ENCODE measurements at places on chromosomes 3 and 15. TPM values are rescaled to one million over a fixed set of nuclear protein-coding genes. Genes with fewer than 3 reads are reported as not detected.
A peak's percentile ranks its signal among the peaks of the same experiment; 100 is the strongest.

Gene NOX5
- total RNA-seq, result 0.19 TPM

Gene LRRIQ4
- 0.05 TPM for total RNA-seq

Gene KLF13
- 158 TPM for total RNA-seq

Gene GHSR
- total RNA-seq, result not detected

Gene GOLGA6B
- total RNA-seq, result not detected

DNA sequence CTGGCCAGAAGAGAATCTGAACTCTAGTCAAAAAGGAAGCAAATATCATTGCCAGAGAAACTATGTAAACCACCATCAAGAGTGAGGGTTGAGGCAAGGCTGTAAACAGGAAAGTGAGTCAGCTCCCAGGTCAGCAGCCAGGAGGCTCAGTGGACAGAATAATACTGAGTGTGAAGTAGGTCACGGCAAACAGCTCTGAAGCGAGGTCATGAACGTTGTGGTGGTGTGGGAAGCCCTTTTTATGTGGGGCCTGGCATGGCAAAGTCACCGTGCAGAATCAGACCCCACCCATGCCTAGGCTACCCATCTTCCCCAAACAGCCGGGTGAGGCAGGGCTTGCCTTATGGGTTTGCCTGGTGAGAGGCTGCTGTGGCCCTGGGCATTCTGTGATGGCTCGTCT is 43.9 kb downstream of the THBS1 start:
- no peaks in the 10 kb centered on the region for H3K36me3 ChIP-seq
- no peaks in the 10 kb centered on the region for H3K27me3 ChIP-seq
- DNase-seq, result no peak

Gene PCNP
- total RNA-seq, result 52.2 TPM

- H3K27ac ChIP-seq, result peak overlapping the region; percentile 83
- no peak for DNase-seq
- H3K27me3 ChIP-seq, result no peaks in the 10 kb centered on the region
- peaks cover 37% of the 10 kb centered on the region for H3K4me1 ChIP-seq
- H3K36me3 ChIP-seq, result peaks cover 18% of the 10 kb centered on the region
Observed at GRCh38 chr3:43289841-43290470, 3.6 kb downstream of the SNRK start.

DNA sequence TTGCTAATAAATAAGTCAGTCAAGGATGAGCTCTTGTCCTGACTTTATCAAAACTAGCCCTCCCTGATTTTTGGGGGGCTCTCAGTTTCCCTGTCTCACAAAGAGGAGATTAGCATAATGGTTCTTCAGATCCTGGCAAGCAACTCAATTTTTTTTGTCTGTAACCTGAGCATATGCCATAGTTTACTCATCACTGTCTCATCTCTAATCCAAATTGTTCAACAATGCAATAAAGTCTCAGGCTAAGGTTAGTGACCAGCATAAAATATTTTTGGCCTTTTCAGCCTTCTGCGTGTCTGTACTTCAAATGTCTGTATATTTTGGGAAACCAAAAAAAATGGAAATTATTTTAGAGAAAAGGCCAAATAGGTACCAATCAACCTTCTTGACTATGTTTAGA is 465.6 kb upstream of the TPRG1 start:
- DNase-seq, result no peak
- H3K4me1 ChIP-seq, result no peaks in the 10 kb centered on the region
- no peaks in the 10 kb centered on the region for H3K27me3 ChIP-seq
- H3K4me3 ChIP-seq, result no peak overlapping the region

DNA sequence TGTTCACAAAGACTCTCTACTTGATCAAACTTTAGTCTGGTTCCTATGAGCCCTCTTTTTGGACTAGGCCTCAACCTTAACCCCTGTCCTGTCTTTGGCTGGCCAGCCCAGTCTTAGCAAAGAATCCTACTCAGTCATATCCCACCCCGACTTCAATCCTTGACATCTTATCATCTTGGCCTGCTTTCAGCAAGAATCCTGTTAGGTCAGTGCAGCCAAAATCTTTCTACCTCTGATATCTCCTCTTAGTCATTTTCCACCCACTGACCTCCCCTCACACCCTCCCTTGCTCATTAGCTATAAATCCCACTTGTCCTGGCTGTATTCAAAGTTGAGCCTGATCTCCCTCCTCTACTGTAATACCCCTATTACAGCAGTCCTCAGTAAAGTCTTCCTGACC is 286.1 kb downstream of the MAGI1 start:
- no peak for DNase-seq
- H3K27me3 ChIP-seq, result no peaks in the 10 kb centered on the region
- H3K27ac ChIP-seq, result no peak overlapping the region
- H3K4me1 ChIP-seq, result no peaks in the 10 kb centered on the region

- no peaks in the 10 kb centered on the region for H3K36me3 ChIP-seq
- H3K4me1 ChIP-seq, result peaks cover 16% of the 10 kb centered on the region
- H3K27me3 ChIP-seq, result no peaks in the 10 kb centered on the region
- no peak overlapping the region for H3K4me3 ChIP-seq
Observed at GRCh38 chr3:143590660-143591059, 257.6 kb downstream of the SLC9A9 start.

Gene FBN1
- 19.5 TPM for total RNA-seq

Gene SH2D7
- total RNA-seq, result 0.05 TPM

GRCh38 chr3:141109751-141110150 is 58.6 kb downstream of the SPSB4 start:
- DNase-seq, result no peak
- peaks cover 2% of the 10 kb centered on the region for H3K4me1 ChIP-seq
- H3K27ac ChIP-seq, result no peak overlapping the region

- no peak overlapping the region for H3K4me3 ChIP-seq
- H3K36me3 ChIP-seq, result no peaks in the 10 kb centered on the region
- H3K4me1 ChIP-seq, result no peaks in the 10 kb centered on the region
- DNase-seq, result no peak
- H3K27ac ChIP-seq, result no peak overlapping the region
- no peaks in the 10 kb centered on the region for H3K27me3 ChIP-seq
Observed at GRCh38 chr3:10925436-10926255, 66.9 kb upstream of the SLC6A1 start.

Gene KLHL40
- 0.14 TPM for total RNA-seq

GRCh38 chr15:77087213-77087612 is 16.3 kb upstream of the TSPAN3 start:
- no peak overlapping the region for H3K27ac ChIP-seq
- peaks cover 5% of the 10 kb centered on the region for H3K4me1 ChIP-seq
- no peaks in the 10 kb centered on the region for H3K27me3 ChIP-seq
- DNase-seq, result no peak

DNA sequence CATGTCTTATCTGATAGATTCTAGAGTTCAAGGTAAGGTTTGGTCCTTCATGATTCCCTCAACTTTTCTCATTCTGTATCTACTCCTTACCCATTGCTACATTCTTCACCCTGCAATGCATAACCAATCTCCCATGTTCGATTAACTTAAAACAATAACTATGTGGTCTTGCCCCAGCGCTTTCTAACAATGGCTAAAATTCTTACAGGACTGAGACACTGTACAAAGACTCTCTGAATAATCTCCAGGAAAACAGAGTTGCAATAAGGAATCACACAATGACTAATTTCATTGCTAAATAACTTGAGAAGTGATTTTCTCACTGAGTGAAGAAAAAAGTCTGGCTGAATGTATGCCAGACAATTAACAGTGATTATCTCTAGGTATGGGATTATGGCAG is 69.6 kb upstream of the FAM174B start:
- H3K4me1 ChIP-seq, result peaks cover 2% of the 10 kb centered on the region
- no peak for DNase-seq
- H3K27ac ChIP-seq, result no peak overlapping the region

- no peaks in the 10 kb centered on the region for H3K36me3 ChIP-seq
- no peak overlapping the region for H3K27ac ChIP-seq
- no peak for DNase-seq
- H3K4me1 ChIP-seq, result no peaks in the 10 kb centered on the region
- no peaks in the 10 kb centered on the region for H3K27me3 ChIP-seq
- H3K4me3 ChIP-seq, result no peak overlapping the region
Observed at GRCh38 chr15:27787931-27788330, 311.2 kb downstream of the OCA2 start.

Gene RPL32
- 3,219 TPM for total RNA-seq

- H3K27me3 ChIP-seq, result no peaks in the 10 kb centered on the region
- DNase-seq, result no peak
- no peaks in the 10 kb centered on the region for H3K36me3 ChIP-seq
- no peaks in the 10 kb centered on the region for H3K4me1 ChIP-seq
- H3K27ac ChIP-seq, result no peak overlapping the region
- no peak overlapping the region for H3K4me3 ChIP-seq
Observed at GRCh38 chr3:4376499-4376898, 73.3 kb downstream of the SETMAR start.

GRCh38 chr3:131151-131888 is 65.2 kb upstream of the CHL1 start:
- no peaks in the 10 kb centered on the region for H3K27me3 ChIP-seq
- no peak overlapping the region for H3K27ac ChIP-seq
- H3K36me3 ChIP-seq, result no peaks in the 10 kb centered on the region
- H3K4me1 ChIP-seq, result no peaks in the 10 kb centered on the region

DNA sequence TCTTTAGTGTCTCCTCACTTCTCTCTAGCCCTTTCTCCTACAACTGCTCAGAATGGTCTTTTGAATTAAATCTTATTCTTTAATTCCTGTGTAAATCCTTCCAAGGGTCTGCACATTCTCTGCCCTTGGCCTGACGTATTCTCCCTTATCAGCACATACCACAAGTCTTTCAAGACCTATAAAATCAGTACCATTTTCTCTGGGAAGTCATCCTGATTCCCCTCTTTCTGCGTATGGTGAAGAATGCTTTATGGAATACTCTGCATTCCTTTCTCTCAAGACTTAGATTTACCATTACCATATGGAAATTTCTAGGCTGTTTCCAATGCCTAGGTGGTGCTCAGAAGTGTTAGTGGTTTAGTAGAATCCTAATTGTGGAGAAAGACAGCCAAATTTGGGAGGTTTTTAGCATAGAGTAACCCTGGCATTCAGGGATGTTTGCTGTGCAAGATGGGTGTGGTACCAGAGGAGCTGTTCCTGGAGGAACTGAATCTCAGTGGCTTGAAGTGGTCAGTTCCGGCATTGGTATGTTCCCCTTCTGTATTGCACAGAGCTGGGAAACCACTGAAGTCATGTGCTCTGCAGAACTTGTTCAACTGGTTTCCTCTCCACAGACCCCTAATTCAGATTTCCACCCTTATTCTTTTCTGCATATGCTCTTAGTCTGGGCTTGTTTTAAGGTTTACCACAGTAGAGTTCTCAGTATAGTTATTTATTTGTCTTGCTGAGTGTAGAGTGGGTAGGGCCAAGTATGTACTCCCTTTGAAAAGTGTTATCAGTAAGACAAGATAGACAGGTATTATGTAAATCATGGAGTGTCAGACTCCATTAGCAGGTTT is 24.5 kb downstream of the IQGAP1 start:
- no peaks in the 10 kb centered on the region for H3K36me3 ChIP-seq
- H3K4me3 ChIP-seq, result no peak overlapping the region
- no peak for DNase-seq
- H3K4me1 ChIP-seq, result peaks cover 19% of the 10 kb centered on the region
- H3K27ac ChIP-seq, result peak overlapping the region; percentile 49

GRCh38 chr3:45547764-45548680 is 46.5 kb upstream of the LIMD1 start:
- H3K27ac ChIP-seq, result peak overlapping the region; percentile 8
- no peak for DNase-seq
- H3K4me3 ChIP-seq, result no peak overlapping the region
- peaks cover 13% of the 10 kb centered on the region for H3K36me3 ChIP-seq

DNA sequence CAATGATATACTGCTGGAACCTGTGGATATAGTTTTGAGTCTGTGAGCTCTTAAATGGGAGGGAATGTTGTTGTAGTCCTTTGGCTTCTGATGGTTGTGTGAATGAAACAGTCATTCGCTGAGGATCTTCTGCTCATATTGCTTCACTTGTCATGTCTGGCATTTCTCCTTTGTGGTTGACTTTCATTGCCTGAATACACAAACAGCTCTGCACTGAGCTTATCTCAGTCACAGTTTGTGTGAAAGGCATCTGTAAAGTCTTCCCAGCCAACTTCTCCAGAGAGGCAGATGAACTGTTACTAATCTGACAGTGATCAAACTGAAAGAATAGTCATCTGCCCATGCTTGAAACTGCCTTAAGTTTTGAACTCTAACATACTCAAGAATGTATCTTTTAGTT is 59.8 kb downstream of the TMED3 start:
- no peak overlapping the region for H3K4me3 ChIP-seq
- H3K27me3 ChIP-seq, result no peaks in the 10 kb centered on the region
- DNase-seq, result no peak
- H3K36me3 ChIP-seq, result peaks cover 3% of the 10 kb centered on the region
- no peaks in the 10 kb centered on the region for H3K4me1 ChIP-seq

DNA sequence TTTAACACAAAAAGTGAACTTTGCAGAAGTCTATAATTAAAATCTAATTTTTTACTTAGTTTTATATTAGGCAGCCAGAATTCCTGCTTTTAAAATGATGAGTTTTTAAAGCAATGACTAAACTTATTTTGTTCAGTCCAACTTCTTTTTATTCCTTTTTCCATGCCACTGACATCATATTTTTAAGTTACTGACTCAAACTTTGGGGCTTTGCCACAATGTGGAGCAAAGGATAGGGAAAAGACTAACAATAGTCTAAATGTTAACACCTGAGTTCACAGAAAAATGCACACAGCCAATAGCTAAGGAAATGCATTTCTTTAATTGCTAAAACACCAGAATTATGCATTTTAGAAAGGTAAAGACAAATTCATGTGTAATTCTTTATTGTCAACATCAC is 647.6 kb upstream of the DPPA4 start:
- H3K27ac ChIP-seq, result no peak overlapping the region
- DNase-seq, result no peak
- no peak overlapping the region for H3K4me3 ChIP-seq
- no peaks in the 10 kb centered on the region for H3K36me3 ChIP-seq
- no peaks in the 10 kb centered on the region for H3K27me3 ChIP-seq
- H3K4me1 ChIP-seq, result no peaks in the 10 kb centered on the region

GRCh38 chr3:114900908-114901307 is 246.2 kb downstream of the ZBTB20 start:
- no peak overlapping the region for H3K27ac ChIP-seq
- H3K36me3 ChIP-seq, result no peaks in the 10 kb centered on the region
- no peak for DNase-seq

Gene PLSCR1
- total RNA-seq, result 84.7 TPM

Gene ATP8B4
- 3.5 TPM for total RNA-seq

Gene DNAH1
- total RNA-seq, result 3.3 TPM

All from thymus (tissue), 14 donors.